Renal pelvis (tissue), 12 donors: ENCODE measurements at places on chromosomes 3 and 15. TPM values are rescaled to one million over a fixed set of nuclear protein-coding genes. Genes with fewer than 3 reads are reported as not detected.

DNA sequence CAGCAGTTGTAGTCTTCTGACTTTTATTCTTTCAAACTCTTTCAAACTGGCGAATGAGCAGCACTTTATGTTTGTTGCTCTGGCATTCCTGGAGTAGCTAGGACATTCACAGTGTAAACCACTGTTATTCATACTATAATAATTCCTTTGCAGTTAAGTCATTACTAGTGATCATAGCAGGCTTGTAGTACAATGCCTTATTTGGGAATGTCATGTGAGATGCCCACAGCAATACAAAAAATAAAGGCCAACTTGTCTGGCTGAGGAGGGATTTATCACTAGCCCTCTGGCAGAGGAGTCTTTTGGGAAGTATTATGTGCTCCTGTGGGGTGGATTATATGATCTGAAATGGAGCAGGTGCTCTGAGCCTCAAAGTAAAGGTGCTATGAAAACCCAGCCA is 197.2 kb downstream of the VGLL3 start:
- no peak for DNase-seq

GRCh38 chr15:31974855-31975829 is 55.2 kb upstream of the CHRNA7 start:
- peak; percentile 66 for DNase-seq

- DNase-seq = no peak
Measured at GRCh38 chr15:77296773-77297337, 123.0 kb downstream of the PEAK1 start.

DNA sequence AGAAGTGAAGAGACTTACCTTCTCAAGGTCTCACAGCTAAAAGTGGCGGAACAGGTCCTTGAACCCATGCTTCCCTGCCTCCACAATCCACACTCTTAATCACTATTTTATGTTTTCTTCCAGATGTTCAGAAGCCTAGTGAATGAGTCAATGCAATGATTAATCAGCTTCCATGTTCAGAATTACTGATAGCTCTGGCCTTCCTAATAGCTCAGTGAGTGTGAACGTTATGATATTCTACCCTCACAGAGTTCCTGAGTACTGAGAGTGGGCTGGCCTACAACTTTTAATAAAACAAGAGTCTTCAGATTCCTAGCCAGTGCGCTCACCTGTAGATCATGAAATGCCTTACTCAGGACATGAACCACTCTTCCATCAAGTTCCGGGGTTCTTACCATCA is 443.0 kb upstream of the ADAMTS9 start:
- DNase-seq = no peak

DNA sequence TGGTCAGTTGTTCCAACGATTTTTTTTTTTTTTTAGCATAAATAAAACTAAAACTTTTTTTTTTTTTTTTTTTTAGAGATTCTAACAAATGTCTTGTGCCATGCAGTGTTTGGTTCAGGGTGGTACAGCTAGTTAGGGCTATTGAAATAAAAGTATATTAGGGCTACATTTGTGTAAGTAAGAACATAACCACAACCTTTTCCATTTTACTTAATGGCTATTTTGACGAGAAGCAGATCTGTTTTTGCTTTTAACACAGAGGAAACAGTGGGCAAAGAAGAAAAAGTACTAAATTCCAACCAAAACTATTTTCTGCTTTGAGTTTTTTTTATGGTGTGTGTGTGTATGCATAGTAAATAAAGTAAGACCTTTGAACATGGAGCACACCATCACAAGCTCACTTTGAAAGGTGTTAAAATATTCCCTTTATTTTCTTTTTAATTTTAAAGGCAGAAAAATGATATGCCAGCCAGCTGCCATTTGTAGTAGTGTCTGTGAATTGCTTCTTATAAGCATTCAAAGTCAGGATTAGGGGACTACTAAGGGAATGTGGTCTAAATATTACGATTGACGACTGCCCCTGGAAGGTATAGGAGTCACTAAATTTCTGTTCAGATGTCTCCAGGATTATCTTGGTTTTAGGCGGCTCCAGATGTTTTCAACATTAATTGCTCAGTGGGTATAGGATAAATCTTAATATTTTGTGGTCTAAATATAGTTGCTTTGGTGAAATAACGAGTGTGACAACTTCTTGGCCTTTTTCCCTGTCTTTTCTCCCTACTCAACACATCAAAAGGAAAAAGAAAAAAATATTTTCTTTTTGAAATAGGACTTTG is 3.1 kb downstream of the RARB start:
- DNase-seq = no peak

DNA sequence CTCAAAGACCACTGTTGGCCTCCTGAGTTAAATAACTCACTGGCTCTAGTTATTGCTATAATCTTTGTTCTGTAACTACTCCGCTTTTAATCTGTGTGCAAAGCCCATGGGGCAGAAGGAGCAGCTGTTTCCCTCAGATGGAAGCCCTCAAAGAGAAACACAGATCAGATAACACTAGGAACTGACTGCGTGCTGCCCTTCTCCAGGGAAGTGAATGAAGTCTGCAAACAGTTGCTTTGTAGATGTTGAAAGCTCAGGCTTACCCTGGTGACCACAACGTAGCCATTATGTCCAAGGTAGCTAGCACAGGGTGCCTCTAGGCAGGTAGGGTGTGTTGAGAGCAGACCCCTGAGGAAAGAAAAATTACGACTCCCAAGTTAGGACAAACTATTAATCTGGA is 152.3 kb upstream of the STAC start:
- no peak for DNase-seq

- peak; percentile 73 for DNase-seq
Measured at GRCh38 chr3:11096266-11097139, 57.8 kb upstream of the HRH1 start.

GRCh38 chr15:32796856-32797255 is 79.1 kb downstream of the GREM1 start:
- no peak for DNase-seq

DNA sequence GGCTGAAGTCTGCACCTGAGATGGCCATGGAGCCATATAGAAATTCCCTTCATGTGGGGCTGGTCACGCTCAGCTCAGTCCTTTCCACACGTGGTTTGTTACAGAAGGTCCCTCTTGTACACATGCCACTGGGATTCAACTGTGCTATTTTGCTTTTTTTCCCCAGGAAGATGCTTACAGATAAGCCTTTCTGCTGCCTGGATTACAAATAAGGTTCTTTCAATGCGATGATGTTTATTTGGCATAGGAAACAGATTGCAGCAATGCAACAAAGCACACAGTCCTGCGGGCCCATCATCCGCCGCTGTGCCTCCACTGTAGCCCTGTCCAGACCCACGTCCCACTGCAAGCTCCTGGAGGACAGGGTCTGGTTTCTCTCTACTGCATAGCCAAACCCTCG is 124.8 kb downstream of the XXYLT1 start:
- no peak for DNase-seq

- DNase-seq = no peak
Measured at GRCh38 chr3:15685927-15686326, 84.4 kb downstream of the BTD start.

DNA sequence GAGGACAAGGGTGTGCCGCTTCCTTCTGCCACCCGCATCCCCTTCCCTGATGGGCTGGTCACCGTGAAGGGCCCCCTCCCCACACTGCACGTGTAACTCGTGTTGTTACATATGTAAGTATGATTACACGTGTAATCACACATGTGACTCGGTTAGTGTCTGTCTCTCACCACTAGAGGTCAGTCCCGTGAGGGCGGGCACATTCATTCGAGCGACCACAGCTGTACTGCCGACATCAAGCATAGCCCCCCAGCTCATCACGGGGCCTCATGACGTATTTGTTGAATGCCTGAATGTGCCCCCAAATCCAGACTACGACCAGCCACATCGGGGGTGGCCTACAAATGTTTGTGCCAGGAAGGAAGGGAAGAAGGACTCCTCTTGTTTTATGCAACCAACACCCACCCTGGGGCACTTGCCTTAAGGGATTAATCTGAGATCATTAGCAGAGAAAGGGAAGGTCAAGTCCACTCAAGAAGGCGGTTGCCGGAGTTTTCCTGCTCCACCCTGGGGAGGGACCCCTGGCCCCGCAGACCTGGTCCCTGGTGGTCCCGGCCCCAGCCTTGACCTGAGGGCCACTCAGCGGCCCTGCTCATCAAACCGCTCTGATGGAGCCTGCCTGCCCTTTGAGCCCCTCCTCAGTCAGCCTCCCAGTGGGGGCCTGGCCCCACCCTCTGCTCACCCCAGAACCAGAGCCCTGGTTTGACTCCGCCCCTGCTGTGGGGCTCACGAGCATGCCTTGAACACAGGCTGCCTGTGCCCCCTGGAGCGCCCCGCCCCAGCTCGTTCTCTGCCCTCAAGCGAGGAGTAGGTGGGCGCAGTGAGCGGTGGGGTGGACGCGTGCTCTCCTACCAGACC is 52.8 kb downstream of the RGMA start:
- peak; percentile 43 for DNase-seq

GRCh38 chr3:20648921-20649381 is 462.9 kb upstream of the SGO1 start:
- DNase-seq = no peak

DNA sequence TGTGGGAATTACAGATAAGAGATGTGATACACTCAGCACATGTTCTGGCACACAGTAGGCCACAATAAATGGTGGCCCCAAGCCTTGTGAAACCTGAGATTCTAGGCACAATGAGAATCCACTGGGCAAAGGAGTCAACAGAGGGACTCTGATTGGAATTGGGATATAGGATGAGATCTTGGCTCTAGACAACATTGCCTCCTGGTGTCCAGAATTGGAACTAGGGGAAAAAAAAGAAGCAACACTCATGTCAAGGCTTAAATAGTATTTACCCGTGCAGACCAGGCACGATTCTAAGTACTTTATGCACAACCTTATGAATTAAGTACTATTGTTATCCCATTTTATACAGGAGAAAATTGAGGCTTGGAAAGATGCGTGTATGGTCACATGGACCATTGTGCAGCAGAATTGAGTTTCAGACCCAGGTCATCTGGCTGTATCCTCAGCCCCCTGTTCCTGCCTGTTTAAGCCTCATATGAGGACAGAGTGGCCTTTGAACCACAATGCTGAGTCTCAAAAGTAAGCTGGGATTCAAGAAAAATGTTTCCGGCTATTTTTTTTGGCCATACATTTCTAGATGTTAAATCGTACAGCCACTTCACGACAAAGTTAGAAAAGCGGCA is 124.8 kb downstream of the SV2B start:
- peak; percentile 30 for DNase-seq

DNA sequence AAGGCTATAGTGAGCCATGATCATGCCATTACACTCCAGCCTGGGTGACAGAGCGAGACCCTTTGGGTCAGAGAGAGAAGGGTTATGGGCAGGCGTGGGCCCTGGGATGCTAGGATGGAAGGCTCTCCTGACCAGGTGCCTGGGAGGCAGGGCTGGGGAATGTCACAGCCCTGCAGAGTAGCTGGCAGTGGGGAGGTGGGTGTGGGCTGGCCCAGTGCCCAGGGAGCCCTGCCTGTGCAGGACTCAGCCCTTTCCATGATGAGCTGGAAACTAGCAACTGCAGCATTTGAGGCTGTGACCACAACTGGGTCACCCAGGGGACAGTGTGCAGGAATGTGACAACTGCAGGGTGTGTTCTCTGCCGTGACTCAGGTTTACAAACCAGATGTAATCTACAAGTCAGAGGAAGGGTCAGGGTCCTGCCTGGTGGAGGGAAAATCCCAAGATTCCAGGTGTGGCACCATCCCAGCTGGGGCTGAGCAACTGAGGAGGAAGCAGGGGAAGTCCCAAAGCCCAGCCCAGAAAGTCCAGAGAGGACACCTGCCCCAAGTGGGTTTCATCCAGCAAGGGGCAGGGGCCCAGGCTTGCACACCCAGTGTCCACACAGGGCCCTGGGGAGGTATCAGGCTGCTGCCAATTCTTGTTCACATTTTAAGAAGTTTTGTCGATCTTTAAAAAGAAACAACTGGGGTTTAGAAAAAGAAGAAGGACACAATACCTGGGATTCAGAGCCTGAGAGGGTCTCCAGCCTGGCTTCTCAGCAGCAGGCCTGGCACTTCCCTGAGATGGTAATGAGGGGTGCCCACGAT is 45.5 kb downstream of the SLC28A1 start:
- DNase-seq = no peak

DNA sequence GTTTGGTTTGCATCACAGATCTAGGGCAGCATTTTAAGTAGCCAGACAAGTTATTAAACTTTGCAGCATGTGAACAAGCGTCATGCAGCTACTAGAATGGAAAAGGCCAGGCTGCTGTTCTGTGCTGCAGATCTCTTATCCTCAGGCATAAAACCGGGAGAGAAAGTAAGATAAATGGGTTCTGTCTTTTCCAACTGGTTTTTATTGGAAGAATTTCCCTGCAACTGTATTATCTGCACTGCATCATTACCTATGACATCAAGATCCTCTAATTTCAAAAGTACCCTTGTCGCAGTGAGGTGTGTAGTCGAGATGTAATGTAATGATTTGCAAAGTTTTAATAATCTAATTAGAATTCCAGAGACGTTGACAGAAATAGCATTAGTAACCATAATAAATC is 240.3 kb downstream of the FEZF2 start:
- DNase-seq = no peak

DNA sequence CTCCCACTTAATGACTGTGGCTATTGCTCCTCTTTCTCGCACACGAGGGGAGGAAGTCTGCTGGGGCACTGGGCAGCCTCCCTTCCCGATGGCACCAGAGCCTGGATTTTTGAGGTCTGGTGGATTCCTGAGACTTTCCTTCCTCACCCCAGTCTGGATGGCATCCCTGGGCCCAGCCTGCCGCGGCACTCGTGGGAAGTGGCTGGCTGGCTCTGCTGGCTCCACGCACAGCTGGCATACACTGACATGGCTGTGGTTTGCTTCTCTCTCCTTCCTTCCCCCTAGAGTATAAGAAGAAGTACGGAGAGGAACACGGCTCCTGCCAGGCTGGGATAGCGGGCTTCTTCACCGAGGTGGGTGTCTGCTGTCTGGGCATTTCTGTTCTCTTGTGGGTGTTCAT is 319.8 kb upstream of the LRRFIP2 start:
- DNase-seq = no peak

- peak; percentile 29 for DNase-seq
Measured at GRCh38 chr15:64209680-64210334, 47.0 kb upstream of the PPIB start.

DNA sequence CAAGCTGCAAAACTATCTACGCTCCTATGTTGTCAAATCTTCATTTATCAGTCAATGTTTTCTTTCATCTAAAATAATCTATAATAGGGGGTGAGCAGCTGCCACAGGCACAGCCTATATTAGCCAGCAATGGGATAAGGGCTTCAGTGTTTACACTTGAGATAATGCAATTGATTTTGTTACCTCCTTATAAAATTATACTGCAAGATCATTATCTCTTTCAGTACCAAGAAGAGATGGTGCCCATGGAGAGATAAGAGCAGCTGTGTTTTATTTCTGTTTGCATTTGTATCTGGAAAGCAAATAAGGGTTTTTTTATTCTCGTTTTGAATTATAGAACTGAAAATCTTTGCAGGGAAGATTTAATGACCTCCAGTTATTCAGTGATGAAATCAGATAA is 68.9 kb downstream of the PLD1 start:
- DNase-seq = no peak

Gene TNFSF10
- 36.9 TPM for polyA plus RNA-seq

Gene ANKRD34C
- polyA plus RNA-seq = 0.12 TPM

Gene LOXL1
- polyA plus RNA-seq = 92.2 TPM

Gene ST8SIA2
- 6.0 TPM for polyA plus RNA-seq

Gene DIS3L
- polyA plus RNA-seq = 28.6 TPM

Gene PARP15
- polyA plus RNA-seq = 0.43 TPM
